ENCODE measurements at places on chromosomes 1 and 21.

DNA sequence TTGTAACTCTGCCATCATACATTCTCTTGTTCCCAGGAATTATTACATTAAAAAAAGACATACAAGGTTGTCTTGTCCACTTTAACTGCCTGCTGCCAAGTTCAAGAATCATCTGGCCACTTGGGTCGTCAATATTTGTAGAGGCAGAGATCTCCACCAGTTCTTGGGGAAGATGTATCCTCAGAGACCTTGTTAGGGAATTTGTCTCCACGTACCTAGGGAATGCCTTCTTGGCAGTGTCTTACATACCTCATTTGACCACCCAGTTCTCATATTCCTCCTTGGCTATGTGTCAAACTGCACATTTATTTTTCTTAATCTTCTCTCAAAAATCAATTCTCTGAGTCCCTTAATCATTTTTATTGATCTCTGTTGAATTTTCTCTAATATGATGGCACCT is 266.0 kb downstream of the SPATA17 start:
- no peak for DNase-seq

- no peak for DNase-seq
Measured at GRCh38 chr1:28309702-28310101, 19.1 kb upstream of the MED18 start.

- DNase-seq: no peak
Measured at GRCh38 chr1:71228742-71229365, 148.0 kb upstream of the ZRANB2 start.

DNA sequence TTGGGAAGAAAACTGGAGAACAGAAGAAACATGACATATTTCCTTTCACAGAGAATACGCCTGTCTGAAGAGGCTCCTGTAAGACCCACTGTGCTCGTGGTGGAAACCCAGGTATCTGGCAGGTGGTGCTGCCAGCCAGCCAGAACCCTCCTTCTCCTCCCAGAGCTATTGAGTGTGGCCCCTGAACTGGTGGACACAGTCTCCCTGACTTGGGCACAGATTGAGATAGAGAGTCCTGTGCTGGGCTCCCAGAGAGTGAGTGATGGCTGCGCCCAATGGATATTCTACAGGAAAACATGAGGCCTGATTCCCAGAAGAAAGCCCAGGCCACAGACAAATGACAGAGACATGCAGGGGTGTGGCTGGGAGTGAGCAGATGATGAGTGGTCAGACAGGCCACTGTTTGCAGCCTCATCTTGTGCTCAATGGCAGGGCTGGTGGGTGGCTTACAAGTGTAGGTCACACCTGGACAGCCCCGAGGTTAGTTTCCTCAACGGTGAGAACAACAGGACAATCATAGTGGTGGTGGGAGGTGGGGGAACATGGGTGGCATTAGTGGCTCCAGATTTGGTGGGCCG is 127.9 kb downstream of the PTPRU start:
- no peak for DNase-seq

- DNase-seq: peak; percentile 72
Measured at GRCh38 chr1:40668769-40669525, 3.5 kb upstream of the RIMS3 start.

DNA sequence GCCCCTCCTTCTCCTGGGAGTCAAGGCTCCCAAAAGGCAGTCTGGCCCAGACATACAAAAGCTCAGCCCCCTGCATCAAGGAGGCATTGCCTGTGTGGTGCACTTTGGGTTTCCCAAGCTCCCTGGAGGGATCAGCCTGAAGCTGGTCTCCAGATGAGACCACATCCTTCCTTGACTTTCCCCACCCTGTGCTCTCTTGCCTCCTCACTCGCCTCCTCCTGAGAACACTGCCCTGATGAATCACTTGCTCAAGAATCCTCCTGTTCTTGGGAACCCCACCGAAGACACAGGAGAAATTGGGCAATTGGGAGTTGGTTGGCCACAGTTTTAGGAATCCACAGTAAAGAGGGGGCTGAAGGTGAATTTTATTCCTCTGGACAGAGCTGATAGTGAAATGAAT is 34.8 kb upstream of the LYST start:
- no peak for DNase-seq

DNA sequence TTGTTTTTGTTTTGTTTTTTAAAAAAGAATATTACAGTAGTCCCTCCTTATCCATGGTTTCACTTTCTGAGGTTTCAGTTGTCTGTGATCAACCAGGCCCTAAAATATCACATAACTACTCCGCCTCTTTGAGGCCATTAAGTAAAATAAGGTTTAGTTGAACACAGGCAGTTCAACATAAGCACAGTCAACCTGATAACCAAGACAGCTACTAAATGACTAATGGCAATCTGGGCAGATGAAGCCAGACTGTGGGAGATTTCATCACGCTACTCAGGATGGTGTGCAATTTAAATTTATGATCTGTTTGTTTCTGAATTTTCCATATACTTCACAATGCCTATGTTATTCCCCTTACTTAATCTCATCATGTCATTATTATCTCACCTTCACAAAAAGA is 30.1 kb downstream of the LDLRAD1 start:
- no peak for DNase-seq

- no peak for DNase-seq
Measured at GRCh38 chr1:176517484-176517883, 54.5 kb downstream of the PAPPA2 start.

DNA sequence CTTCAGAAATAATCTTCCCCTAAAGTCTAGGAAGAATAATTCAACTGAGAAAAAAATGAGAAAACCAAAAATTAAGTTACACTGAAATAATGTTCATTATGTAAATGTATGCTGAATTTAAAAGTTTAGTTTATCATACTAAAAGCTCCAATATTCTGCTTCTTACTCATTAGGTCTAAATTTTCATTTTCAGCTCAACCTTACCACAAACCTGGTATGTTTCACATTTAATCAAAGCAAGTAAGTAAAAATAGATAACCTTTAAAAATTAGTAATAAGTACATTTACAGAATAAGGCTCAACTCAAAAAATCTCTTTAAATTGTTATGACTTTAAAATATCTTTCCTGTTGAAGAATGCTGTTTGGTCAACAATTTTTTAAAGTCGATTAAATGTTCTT is 15.0 kb downstream of the BTG3 start:
- DNase-seq: no peak

DNA sequence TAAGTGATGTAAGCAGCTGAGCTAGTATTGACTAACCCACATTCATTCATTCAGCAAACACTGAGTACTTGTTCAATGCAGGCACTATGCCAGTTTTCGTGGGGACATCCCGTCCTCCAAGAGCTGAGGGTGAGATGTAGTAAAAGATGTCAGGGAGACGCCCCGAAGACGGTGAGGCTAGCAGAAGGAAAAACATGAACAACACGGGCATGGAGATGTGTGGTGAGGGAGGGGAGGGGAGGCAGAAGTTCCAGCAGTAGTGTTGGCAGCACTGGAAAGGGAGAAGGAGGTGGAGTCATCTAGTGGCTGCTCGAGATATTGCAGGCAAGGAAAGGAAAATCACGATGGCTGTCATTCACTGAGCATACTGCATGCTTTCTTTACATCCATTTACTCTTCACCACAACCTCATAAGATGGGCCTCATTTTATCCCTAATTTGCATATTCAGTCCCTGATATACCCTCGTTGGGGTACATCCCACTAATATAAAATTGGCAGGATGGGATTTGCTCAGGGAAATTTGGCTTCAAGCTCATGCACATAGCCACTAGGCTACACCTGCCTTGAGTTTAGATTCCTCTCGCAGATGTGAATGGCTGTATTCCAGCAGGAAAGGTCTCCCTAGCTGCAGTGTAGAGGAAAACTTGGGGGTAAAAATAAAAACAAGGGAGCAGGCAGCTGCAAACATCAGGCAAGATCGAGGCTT is 14.5 kb downstream of the PDZK1IP1 start:
- DNase-seq: no peak

GRCh38 chr1:58852731-58853485 is 69.1 kb upstream of the JUN start:
- no peak for DNase-seq
